Large intestine (tissue), 12 donors: ENCODE measurements at places on chromosomes 4 and X. TPM values are rescaled to one million over a fixed set of nuclear protein-coding genes. Genes with fewer than 3 reads are reported as not detected.

The VCX3A gene
- polyA plus RNA-seq = 0.10 TPM

The ZIC3 gene
- not detected for polyA plus RNA-seq

The EFHC2 gene
- 2.2 TPM for polyA plus RNA-seq

- DNase-seq = no peak
Observed at GRCh38 chrX:18721683-18722499, 14.4 kb downstream of the PPEF1 start.

DNA sequence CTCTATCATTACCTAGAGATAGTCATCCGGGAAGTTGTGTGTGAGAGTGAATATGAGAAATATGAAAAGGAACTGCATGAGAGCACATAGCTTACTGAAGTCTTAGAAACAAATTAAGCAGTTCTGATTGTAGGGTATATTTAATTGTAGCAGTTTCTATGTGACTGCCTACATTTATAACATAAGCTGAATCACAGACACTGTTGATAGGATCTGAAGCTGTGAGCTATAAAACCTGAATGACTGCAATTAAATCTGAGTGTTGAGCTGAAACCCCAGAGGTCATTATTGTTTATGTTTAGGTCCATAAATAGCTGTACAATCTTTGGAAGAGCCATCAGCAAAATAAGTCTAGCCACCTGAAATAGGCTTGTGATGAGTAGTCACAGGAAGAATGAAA, 210.1 kb upstream of the CXCL13 start:
- no peak for DNase-seq

DNA sequence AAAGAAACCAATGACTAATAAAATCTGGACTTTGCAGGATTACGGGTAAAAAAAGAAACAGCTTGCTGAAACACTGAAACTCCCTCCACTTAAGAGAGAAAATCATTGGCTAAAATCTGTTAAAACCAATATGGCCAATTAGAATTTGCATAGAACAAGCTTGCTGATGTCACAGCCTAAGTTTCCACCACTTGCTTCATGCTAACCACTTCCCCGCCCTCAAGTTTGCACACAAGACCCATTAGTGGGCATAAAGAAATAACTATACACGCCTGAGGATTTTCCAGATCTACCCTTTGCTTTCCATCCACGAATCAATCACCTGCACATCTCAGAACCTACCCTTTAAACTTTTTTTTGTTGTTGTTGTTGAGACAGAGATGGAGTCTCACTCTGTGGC, 42.7 kb upstream of the PHEX start:
- DNase-seq = no peak

GRCh38 chr4:162403419-162403818, 239.6 kb upstream of the FSTL5 start:
- DNase-seq = no peak

GRCh38 chrX:125108921-125109320, 210.8 kb upstream of the TEX13C start:
- DNase-seq = no peak

DNA sequence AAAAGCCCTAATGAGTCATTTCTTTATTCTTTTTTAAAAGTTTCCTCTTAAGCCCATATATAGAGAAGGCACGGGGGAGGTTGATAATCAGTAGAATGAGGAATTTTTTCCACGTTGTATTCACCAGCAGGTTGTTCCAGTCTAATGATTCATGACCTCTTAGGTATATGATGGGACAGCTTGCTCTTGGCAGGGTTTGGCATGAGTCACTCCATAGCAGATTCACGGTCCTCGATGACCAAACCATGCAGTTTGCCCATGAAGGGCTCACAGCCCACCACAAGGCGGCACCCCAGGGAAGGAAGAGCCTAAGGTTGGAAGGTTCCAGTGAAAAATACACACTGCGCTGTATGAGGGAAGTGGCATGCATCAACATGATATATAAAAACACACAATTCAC, 623.8 kb upstream of the DIPK2B start:
- DNase-seq = no peak

DNA sequence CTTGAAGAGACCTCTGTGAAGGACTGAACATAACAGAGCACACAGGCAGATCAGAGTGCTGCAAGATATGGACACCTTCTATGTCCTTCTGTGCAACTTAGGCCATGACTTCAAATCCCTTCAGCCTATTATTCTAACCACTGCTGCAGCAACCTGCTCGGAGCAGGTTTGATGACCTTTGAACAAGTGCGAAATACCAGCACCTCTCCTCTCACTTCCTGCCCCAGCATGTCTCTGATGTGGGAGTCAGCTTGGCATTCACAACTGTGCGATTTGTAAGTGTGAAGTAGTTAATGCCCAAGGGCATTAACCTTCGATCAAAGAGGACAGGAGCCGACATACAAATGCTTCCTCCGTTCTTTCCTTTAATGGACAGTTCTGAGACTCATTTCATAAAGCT, 1.6 kb upstream of the EXOC1 start:
- DNase-seq = peak; percentile 60

- peak; percentile 27 for DNase-seq
Observed at GRCh38 chrX:118603981-118604380, 108.4 kb downstream of the DOCK11 start.

- DNase-seq = no peak
Observed at GRCh38 chr4:39263895-39264294, 81.6 kb downstream of the WDR19 start.

DNA sequence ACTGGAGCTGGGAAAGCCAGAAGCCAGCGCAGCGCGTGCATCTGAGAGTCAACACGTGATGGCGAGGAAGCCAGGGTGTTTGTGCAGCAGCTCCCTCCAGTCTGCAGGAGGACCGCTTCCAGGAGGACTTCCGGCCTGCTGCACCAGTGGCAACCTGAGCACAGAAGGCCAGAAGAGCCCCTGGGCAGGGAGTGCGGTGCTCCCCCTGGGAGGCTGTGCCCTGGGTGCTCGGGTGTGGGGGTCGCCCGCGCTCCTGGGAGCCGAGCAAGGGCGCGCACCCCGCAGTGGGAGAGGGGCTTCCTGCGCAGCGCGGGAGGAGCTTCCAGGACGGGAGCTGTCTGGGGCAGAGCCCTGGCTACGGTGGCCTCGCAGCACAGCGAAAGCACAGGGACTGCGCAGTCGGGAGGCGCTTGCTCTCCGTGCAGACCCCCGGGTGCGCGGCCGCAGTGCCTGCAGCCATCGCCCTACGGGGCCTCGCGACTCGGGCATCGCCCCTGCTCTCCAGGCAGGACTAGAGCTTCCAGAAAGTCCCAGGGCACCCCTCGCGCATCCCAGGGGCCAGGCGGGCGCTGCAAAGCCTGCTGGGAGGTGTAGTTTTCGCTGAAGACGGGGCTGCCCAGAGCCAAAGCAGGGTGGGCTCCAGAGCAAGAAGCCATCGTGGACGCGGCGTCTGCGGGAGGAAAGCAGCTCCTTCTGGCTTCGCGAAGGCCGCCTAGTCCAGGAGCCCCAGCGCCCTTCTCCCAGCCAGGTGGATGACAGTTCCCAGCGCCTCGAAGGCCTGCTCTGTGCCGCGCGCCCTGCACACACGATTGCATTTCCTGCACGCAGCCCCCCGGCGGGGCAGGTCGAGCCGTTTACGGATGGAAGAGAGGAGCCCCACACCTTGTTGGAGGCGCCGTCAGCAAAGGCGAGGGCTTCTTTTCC, 24.1 kb upstream of the WFS1 start:
- DNase-seq = peak; percentile 24

- DNase-seq = no peak
Observed at GRCh38 chr4:162016219-162016618, 147.6 kb downstream of the FSTL5 start.
